ENCODE measurements at places on chromosomes 7 and 10.
A peak's percentile ranks its signal among the peaks of the same experiment; 100 is the strongest.

- peak; percentile 70 for DNase-seq
Observed at GRCh38 chr7:15335390-15335789, 226.4 kb downstream of the AGMO start.

- no peak for DNase-seq
Observed at GRCh38 chr10:516764-517163, 172.7 kb downstream of the DIP2C start.

GRCh38 chr7:8154272-8154671, 107.7 kb downstream of the ICA1 start:
- DNase-seq: no peak

- no peak for DNase-seq
Observed at GRCh38 chr10:48273741-48274140, 755 bp downstream of the FRMPD2 start.

DNA sequence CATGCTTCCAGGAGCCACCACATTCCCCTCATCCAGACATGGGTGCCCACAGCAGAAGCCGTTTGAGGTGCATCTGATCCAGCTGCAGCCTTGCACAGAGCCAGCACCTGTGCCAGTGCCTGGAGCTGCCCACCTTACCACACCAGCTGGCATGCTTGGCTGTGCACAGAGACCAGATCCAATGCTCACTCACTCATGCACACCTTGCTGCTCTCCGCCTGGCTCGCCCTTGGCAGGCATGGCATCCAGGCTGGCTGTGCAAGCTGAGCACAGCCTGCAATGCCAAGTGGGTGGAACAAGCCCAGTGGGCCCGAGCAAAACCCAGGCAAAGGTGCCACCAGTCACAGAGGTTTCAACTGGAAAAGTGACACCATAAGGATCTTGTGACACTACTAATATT, 66.9 kb upstream of the SEMA3A start:
- no peak for DNase-seq
